ENCODE measurements at places on chromosomes 5 and 9.

DNA sequence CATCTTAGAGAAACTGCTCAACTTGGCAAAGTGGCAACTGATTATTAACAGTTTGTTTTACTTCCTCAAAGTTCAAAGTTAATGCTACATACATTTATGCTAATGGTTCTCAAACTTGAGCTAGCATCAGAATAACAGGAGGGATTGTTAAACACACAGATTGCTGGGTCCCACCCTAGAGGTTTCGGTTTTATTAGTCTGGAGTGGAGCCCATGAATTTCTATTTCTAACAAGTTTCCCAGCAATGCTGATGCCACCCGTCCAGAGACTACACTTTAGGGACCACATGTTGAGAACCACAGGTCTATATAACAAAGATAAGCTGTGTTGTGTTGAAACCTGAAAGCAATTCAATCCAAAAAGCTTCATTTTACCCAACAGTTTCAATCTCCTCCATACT, 95.3 kb downstream of the FBXW11 start:
- no peak for DNase-seq

DNA sequence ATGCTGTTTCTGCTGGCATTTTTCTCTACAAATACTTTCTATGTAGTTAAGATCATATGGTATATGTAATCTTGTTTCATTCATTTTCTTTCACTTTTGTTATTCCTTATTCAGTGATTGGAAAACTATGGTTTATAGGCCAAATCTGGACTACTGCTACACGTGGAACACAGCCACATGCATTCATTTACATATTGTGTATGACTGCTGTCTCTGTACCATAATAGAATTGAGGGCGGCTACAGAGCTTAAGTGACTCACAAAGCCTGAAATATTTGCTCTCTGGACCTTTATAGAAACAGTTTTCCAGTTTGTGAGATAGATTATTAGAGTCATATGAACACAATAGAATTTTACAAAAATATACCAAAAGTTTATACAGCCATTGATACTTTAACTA, 133.6 kb upstream of the CDKN2B start:
- no peak for DNase-seq

GRCh38 chr9:95032580-95033341, 284.7 kb downstream of the FANCC start:
- DNase-seq = no peak

GRCh38 chr5:131548176-131548575, 86.9 kb downstream of the RAPGEF6 start:
- no peak for DNase-seq

GRCh38 chr9:130237076-130237475, 28.5 kb upstream of the HMCN2 start:
- DNase-seq = no peak

DNA sequence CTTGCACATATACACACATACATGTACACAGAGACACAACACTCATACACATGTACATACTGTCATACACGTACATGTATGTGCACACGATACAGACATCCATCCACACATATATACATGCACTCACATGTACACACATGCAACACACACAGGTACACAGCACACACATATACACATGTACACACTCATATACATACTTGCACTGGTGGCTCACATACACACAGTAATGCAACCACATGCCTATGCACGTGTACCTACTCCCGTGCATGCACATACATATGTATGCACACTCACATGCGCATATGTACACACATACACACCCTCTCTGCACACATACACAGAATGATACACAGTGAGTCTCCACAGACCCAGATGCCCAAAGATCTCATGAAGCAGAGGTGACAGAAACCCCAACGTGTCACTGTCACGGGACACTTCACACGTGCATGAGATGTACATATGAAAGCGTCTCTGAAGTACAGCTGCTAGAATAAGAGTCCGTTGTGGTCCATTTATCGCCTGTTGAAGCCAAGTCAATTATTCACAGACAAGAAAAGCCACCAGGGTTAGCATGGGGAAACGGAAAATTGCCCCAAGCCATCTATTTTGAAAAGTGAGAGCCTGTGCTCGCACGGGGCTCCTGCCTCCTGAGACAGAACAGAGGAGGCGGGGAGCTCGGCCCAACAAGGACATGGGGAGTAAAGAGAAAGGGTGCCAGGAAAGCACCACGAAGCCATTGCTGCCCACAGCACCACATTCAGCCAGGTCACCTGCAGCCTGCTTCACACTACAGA, 24.9 kb downstream of the LPCAT1 start:
- no peak for DNase-seq

- no peak for DNase-seq
Measured at GRCh38 chr9:29575219-29575618, 2001.9 kb upstream of the C9orf72 start.

DNA sequence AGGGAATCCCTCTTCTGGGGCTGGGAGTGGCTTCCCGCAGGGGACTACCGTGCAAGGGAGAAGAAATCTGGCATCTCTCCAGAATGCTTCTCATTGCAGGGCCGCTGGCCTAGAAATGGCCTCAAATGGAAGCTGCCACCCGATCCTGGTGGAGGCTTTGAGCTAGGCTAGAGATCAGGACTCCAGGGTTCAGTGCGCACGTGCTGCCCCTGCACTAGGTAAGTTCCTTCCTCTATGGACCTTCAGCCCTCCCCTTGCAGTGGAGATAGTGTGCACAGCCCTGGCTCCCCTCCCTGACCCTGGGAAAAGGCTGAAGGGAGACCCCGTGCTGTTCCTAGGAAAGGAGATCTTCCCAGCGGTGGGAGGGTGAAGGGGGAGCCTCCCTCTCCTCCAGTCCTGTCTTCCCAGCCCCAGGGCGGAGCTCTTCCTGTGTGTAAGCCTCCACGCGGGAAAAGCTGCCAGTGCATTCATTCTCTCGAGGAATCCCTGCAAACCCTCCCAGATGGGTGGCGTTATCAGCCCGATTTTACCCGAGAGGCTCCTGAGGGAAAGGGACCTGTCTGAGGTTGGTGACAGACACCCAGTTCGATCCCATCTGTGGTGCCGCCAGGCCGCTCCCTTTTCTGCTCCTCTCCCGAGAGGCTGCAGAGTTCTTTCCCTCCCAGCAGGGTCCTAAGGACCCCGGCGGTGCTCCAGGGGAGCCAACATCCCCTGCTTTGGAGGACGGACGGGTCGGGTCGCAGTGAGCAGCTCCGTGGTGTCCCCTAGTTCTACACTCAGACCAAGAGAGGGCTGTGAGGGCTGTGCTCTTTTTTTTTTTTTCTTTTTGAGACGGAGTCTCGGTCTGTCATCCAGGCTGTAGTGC, 1.4 kb upstream of the CERCAM start:
- no peak for DNase-seq

DNA sequence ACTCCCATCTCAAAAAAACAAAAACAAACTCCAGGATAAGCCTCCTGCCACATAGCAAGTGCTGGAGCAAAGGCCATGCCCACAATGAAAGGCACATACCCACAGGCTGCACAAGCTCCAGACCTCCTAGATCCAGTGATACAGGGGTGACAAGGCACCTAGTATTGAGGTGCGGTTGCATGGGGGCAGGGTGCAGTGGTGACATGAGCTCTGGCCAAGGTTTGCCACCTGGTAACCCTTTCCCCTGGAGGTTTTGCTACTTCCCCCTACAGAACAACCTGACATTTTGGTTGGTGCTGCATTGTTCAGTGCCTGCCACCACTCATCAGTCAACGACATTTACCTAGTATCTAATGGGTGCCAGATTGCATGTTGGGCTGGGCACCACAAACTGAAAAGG, 14.5 kb downstream of the CDKN2AIPNL start:
- no peak for DNase-seq

DNA sequence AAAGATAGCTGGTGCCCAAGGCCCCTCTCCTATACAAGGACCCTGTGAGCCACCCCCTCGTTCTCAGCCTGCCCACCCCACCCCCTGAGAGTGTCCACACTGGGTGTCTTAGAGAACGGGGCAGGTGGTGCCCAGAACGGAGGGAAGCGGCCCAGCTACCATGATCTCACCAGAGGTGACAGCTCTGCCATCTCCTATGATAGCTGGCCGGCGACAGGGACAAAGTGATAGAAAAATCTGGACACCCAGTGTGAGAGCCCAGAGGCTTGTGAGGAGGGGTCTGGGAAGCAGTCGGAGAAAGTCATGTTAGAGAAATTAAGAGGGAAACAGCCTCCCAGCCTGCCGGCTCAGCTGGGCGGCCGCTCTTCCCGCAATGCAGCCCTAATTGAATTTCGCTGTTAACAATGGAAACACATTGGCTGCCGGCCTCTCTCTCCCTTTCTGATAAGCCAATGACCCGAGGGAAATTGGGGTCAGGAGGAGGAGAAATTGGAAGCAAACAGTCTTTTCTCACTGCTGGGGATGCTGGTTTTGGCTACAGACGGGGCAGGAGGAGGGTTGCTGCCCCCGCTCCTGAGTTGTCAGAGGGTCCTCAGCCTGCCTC, 32.3 kb downstream of the HK3 start:
- DNase-seq = no peak

DNA sequence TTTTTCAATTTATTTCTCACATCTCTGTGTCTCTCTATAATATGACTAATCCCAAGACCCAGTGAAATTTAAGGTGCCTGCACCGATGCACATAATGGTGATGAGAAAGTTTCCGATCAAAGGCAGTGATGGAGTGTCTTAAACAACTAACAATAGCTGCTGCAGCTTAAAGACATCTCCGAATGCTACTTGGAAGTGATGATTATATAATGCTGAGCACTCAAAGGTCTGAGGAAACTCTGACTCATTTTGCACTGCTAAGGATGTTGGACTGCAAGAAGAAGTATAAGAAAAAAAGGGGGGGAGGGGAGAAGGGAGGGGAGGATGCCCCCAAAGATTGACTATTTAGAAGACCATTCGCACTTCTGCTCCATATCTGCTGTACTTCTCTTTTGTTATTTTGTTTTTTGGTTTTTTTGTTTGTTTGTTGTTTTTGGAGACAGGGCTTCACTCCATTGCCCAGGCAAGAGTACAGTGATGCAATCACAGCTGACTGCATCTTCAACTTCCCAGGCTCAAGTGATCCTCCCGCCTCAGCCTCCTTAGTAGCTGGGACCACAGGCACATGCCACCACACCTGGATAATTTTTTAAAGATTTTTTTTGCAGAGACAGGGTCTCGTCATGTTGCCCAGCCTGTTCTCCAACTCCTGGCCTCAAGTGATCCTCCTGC, 192.2 kb downstream of the HSD17B3 start:
- DNase-seq = no peak

DNA sequence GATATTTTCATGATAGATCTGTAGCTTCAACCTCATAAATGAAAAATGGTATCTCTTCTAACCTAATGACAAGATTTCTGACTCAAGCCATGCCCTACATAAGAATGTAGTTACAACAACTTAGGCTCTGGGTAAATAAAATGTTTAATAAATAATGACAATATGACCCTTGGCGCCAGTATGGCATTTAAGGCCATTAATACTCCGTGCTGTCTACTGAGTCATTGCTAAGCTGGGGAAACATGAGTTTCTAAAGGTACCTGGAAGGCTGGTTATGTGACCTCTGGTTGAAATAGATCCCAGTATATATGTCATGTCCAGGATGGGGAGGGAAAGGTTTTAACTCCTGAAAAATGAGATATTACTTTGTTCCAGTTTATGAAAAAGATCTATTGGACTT, 58.0 kb upstream of the CEMIP2 start:
- no peak for DNase-seq

GRCh38 chr9:98234245-98234825, 21.1 kb downstream of the TBC1D2 start:
- DNase-seq = no peak

- no peak for DNase-seq
Measured at GRCh38 chr5:15103130-15103529, 231.6 kb upstream of the ANKH start.

- DNase-seq = no peak
Measured at GRCh38 chr9:124258607-124259157, 933 bp downstream of the NEK6 start.

DNA sequence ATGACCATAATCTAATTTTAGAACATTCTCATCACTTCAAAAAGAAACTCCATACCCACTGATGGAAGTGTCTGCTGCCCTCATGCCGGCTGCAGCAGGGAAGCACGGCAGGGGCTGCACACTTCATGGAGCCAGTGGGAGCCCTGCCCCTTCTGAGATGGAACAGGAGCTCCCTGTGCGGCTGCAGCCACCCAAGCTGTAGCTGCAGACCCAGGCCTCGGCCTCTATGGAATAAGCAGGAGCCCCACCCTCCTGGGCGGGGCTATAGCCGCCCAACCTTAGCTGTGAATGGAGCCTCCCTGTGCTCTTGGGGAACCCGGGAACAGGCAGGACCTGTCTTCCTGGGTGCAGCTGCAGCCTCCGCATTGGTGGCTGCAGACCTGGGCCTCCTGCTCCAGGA, 128.5 kb downstream of the NUDT12 start:
- no peak for DNase-seq

DNA sequence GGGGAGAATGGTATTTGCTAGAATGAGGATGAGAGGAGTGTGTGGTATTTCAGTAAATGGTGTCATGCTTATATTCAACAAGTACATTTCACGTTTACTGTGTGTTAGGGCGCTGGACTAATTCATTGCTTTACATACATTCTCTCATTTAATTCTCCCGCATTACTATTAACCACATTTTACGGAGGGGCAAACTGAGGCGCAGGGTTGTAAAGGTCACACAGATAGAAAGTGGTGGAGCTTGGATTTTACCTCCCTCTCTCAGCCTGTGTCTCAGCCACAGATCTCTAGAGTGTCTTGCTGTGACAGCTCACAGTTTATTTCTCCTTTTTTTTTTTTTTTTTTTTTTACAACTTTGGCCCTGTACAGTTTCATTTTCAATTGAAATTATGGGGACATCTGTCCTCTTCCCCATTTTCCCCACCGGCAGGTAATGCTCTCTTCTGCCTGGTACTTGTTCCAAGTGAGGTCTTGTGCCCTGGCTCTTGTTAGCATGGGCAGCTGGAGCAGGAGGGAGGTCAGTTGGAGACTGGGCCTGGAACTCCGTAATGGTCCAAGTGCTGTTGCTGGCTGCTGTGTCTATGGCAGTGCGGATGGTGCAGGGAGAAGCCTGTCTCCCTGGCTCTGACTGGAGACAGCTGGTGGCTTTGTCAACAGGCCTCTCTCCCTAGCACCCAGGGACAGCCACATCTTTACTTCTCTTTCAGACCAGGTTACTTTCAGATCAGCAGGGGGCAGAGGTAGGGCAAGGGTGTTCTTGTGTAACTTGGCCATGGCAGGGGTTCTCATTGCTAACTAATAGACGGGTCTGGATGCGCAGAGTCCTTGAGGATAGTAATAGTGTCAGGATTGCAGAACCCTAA, 20.5 kb upstream of the NDST1 start:
- DNase-seq = no peak

- no peak for DNase-seq
Measured at GRCh38 chr5:169696621-169697510, 59.8 kb downstream of the DOCK2 start.

GRCh38 chr5:38576442-38576841, 20.0 kb upstream of the LIFR start:
- DNase-seq = no peak

Data from stimulated activated CD8-positive, alpha-beta memory T cell treated with anti-CD3 and anti-CD28 coated beads, Interleukin-15, amount 100 ng/mL, for 1 hour (primary cell).